ENCODE measurements at places on chromosomes 6 and 20.

GRCh38 chr6:29647927-29648642 is 8.8 kb upstream of the MOG start:
- DNase-seq, result no peak

DNA sequence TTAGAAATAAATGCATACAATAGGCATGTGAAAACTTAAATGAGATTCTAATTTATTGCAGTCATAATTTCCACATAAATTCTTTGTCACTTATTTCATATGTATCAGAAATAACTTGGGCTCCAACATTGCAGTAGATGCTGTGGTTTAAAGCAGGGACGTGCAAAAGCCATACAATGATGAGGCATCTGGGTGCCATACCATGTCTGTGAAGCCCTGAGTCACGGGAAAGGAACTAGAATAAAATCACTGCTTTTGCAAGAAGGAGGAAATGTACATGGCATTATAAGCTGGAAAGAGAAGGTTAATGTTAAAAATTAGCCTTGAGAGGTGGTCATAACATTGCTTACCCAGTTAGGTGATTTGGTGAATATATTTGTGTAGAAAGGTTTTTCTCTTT is 180.4 kb downstream of the SASH1 start:
- no peak for DNase-seq

DNA sequence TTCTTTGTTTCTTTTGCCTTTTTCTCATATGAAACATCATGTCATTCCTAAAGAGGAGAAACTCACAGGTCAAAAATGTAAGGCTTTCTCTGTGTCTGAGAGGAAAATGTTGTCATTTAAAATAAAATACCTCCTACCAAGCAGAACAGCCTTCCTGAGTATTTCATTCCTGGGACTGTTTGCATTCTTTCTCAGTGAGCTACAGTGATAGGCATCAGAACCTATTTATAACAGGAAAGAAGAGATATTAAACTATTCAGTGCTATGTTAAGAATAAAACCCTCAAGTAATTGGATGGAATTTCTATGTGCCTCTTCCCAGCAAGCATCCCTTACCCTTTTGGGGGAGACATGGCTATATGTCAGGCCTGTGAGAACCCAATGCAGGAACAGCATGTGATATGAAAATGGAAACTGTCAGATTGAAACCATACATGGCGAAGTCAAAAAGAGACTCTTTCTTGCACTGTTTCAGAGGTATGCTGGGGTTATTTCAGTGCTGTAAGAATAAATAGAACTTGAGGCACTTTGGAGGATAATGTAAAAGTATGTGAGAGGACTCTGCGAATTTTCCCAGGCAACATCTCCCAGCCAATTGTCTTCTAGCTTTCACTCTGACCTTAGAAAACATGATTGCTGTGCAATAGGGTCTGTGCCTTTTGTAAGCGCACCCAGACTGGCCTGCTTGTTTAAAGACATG is 133.8 kb upstream of the CCN2 start:
- DNase-seq, result no peak

GRCh38 chr6:303948-304558 is 11.8 kb downstream of the DUSP22 start:
- no peak for DNase-seq

GRCh38 chr20:10672624-10673127 is 1.1 kb downstream of the JAG1 start:
- DNase-seq, result no peak

DNA sequence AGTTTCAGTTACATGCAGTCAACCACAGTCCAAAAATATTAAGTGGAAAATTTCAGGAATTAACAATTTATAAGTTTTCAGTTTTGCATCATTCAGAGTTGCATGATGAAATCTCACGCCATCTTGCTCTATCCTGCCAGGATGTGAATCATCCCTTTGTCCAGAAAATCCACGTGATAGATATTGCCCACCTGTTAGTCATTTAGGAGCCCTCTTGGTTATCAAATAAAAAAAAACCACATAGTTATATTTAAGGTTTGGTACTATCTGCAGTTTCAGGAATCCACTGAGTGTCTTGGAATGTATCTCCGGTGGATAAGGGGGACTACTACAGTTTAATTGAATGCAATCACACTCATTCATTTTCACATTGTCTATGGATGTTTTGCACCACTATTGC is 1249.0 kb upstream of the CITED2 start:
- DNase-seq, result no peak

DNA sequence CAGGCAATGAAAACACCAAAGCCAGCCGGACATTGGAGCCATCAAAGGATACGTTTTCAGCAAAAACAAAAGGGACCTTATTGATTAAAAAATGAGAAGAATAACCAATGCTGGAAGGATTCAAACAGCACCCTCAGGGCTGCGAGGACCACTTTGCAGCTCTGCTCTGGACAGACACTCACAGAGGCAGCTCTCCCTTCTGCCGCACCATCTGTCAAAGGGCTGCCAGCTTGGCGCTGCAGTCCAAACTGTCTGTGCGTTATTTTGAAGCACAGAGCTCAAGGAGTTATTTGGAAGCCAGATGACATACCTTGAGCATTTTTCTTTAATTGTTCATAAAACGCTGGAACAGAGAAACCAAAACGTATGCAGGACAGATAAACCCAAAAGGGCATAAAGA is 85.2 kb downstream of the KIF16B start:
- no peak for DNase-seq

DNA sequence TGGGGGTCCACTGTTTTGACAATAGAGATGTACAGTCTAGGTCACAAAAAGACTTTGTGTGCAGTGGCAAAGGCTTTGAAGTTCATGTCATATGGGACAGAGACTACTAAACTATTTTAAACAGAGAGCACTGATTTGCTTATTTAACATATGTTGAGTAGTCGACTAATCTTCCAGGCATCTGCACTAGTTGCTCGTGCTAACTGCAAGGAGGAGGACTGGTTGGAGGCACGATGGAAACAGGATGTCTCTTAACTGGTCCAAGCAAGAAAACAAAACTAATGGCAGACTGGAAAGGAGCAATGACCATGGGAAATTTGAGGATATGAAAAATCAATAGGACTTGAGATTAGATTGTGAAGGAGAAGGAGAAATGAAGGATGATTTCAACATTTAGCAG is 28.5 kb upstream of the ERVFRD-1 start:
- no peak for DNase-seq

GRCh38 chr6:45710304-45710821 is 305.3 kb downstream of the CLIC5 start:
- no peak for DNase-seq

- no peak for DNase-seq
Observed at GRCh38 chr6:152170702-152171667, 363.5 kb downstream of the ESR1 start.

DNA sequence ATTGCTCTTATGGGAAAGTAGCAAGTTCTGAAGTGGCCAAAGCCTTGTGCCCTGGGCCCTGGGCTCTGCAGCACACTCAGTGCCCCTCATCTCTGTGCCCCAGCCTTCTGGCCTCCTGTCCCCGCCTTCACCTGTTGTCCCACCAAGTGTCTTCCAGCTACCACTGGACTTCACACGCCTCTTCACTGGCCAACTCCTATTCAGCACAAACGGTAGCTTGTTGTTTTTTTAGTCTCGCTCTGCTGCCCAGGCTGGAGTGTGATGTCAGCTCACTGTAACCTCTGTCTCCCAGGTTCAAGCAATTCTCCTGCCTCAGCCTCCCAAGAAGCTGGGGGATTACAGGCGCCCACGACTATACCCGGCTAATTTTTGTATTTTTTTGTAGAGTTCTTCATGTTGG is 4.8 kb downstream of the CCHCR1 start:
- no peak for DNase-seq

GRCh38 chr20:24109008-24109407 is 120.4 kb upstream of the GGTLC1 start:
- no peak for DNase-seq

- no peak for DNase-seq
Observed at GRCh38 chr6:34059136-34059731, 86.7 kb downstream of the GRM4 start.

GRCh38 chr6:131013495-131013894 is 49.5 kb downstream of the EPB41L2 start:
- DNase-seq, result no peak

GRCh38 chr20:61118429-61119224 is 133.4 kb upstream of the CDH4 start:
- DNase-seq, result no peak

GRCh38 chr6:139369068-139369467 is 5.4 kb downstream of the CITED2 start:
- DNase-seq, result no peak

DNA sequence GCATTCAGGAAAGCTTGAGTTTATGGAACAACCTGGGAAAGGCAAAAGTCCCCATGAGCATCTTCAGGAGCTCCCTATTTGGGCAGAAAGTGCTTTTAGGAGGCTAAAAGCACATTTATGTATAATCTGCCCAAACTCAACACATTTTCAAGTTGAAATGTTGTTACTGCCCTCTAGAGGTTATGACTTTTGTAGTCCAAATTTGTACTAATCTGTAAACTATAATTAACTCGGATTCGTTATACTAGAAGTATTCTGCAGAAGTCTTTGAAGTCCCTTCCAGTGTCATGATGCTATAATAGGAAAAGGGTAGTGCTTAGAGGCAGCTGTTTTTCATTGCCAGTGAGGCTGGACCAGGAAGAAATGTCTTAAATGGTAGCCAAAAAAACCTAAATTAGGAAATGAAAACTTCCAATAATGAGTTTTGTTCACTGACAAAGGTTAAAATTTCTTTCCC is 44.8 kb upstream of the EMILIN3 start:
- DNase-seq, result no peak

DNA sequence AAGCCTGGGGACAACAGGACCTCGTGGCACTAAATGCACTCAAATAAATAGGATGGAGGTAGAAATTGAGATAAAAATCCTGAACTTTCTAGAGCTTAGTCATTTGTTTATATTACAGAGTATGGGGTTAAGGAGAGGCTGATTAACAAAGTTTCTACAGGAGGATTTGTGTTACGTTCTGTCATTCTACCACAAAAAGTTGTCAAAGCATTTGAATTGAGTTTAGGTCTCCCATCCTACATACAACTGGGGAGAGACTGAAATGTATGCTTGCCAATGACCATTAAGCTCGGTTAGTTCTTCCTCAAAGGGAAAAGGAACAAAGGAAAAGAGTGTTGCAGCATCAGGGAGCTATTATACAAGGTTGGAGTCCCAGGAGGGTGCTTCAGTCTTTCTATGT is 597.9 kb downstream of the COL12A1 start:
- DNase-seq, result no peak

DNA sequence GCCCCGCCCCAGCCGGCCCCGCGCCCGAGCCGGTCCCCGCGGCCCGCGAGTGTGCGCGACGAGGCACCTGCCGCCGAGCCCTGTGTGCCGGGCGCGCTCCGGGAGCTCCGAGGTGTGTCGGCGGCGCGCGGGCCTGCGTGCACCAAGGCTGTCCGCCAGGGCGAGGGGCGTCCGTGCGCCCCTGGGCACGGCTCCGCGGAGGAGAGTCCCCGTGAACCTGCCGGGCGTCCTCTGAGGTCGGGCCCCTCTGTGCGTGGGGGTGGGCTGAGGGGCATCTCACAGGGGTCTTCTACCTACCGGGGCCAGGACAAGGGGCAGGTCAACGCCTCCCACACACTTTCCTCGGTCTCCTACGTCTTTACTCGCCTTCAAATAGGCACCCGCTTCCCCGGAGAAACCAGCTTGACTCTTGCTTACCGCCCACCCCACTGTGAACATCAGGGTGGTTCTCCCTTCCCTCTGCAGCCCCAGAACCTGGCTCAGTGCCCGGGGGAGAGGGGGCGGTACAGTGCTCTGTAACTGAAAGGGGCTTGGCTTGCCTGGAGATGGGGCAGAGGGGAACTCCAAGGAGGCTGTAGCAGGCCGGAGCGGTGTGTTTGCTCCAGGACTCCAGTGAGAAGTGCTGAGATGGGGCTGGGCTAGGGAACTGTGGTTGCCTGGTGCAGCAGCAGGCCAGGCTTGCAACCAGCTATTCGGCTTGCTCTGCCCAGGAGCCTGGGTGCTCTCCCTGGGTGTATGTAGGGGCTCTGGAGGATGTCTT is at the start of gene SAMD10:
Gene SAMD10, minus strand, starts transcription at position 86 of the 760 bp plus-strand sequence. CDS start 175 bp downstream, outside the sequence.
- DNase-seq, result no peak

GRCh38 chr20:2984956-2985661 is 58.3 kb upstream of the GNRH2 start:
- no peak for DNase-seq

GRCh38 chr6:12311106-12311505 is 20.9 kb downstream of the EDN1 start:
- no peak for DNase-seq

- no peak for DNase-seq
Observed at GRCh38 chr6:75694406-75694805, 54.6 kb upstream of the MYO6 start.
